Aorta (tissue), 5 donors: ENCODE measurements at places on chromosomes 3 and 15. TPM values are rescaled to one million over a fixed set of nuclear protein-coding genes. Genes with fewer than 3 reads are reported as not detected.

GRCh38 chr3:853489-853888 is 239.3 kb upstream of the CNTN6 start:
- H3K27ac ChIP-seq = no peak overlapping the region
- H3K36me3 ChIP-seq = no peaks in the 10 kb centered on the region
- H3K27me3 ChIP-seq = no peaks in the 10 kb centered on the region
- no peak for DNase-seq

DNA sequence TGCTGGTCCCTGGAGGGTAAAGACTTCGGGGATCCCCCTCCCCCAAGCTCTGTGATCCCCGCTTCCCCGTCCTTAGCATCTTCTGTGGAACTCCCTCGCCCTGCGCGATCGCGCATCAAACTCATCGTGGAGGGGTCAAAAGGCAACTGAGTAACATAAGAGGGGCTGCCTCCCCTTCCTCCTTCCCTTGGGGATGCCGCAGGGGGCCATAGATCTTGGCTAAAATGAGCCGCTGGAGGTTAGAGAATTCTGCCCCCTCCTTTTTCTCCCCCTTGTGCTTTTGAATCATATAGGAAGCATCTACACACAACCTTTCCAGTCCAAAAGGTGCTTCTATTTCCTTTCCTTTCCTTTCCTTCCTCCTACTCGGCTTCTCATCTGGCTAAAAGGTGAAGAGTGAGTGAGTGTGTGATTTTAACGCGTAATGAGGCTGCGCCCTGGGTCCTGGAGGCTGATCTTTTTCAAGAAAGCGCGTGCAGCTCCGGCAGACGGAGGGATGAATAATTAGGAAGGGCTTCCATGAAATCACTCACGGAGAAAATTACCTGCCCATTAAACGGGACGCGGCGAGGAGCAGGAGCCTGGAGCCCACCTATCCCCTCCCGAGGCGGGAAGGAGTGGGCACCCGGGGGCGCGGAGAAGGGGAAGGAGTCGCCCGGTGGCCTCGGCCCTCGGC is 831 bp upstream of the ROBO2 start:
- H3K36me3 ChIP-seq = no peaks in the 10 kb centered on the region
- H3K4me3 ChIP-seq = peak overlapping the region; percentile 12
- no peak for DNase-seq
- H3K27ac ChIP-seq = no peak overlapping the region

DNA sequence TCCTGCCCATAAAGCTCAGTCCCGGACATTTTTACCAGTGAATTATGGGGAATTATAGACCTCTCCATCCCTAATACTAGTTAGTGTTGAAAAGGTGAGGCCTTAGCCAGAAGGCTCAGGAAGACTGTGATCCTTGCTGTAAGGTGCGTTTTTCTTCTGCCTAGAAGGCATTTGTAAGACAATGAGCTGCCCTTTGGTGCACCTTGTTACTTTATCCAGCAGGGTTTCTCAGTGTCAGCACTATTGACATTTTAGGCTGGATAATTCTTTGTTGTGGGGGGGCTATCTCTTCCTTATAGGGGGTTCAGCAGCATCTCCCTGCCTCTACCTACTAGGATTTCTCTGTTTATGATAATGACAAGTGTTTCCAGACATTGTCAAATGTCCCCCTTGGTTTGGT is 108.1 kb upstream of the ABHD17C start:
- H3K36me3 ChIP-seq = peaks cover 1% of the 10 kb centered on the region
- H3K27ac ChIP-seq = no peak overlapping the region
- H3K27me3 ChIP-seq = no peaks in the 10 kb centered on the region
- no peak overlapping the region for H3K4me3 ChIP-seq

Gene THAP10
- 0.90 TPM for total RNA-seq

Gene H1-8
- total RNA-seq = not detected

Gene TM4SF4
- total RNA-seq = not detected

Gene TMC3
- 0.81 TPM for total RNA-seq
